Right renal cortex interstitium (tissue), 3 donors: ENCODE measurements at places on chromosomes 16 and 17. TPM values are rescaled to one million over a fixed set of nuclear protein-coding genes. Genes with fewer than 3 reads are reported as not detected.

The ALDH3A1 gene
- 0.82 TPM for polyA plus RNA-seq

The EPN3 gene
- polyA plus RNA-seq = 6.5 TPM

The EVPLL gene
- polyA plus RNA-seq = 0.37 TPM

GRCh38 chr16:72989579-72990551 is 58.1 kb downstream of the ZFHX3 start:
- DNase-seq = no peak

GRCh38 chr16:69861292-69862030 is 89.7 kb upstream of the CLEC18A start:
- peak; percentile 41 for DNase-seq

GRCh38 chr17:80171681-80172080 is 1.9 kb downstream of the CARD14 start:
- DNase-seq = no peak
